Epithelial cell of proximal tubule (primary cell): ENCODE measurements at places on chromosomes 13 and 19. TPM values are rescaled to one million over a fixed set of nuclear protein-coding genes. Genes with fewer than 3 reads are reported as not detected.

Gene ZNF600
- total RNA-seq = 5.0 and 5.2 TPM in 2 replicates

Gene RGS9BP
- total RNA-seq = 0.12 TPM in 1 of 2 replicates, not detected in the other

Gene CADM4
- total RNA-seq = 7.7 and 16.4 TPM in 2 replicates

Gene ATCAY
- not detected in 2 replicates for total RNA-seq

Gene KRTDAP
- not detected in 2 replicates for total RNA-seq

DNA sequence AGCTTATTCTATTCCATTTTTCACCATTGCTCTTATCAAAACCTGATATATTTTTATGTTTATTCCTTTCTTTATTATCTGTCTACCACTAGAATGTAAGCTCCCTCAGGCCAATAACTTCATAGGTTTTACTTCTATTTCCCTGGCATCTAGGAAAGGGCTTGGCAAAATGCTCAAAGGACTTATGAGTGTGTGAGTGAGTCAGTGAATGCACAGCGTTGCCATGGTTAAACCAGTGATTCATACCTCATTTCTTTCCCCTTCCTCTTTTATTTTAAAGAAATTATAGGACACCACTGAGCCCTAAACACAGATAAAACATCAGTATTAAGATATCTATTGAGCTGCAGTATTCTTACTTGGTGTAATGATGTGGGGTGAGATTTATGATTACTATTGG is 162.1 kb downstream of the GPC6 start:
- DNase-seq = no peak

DNA sequence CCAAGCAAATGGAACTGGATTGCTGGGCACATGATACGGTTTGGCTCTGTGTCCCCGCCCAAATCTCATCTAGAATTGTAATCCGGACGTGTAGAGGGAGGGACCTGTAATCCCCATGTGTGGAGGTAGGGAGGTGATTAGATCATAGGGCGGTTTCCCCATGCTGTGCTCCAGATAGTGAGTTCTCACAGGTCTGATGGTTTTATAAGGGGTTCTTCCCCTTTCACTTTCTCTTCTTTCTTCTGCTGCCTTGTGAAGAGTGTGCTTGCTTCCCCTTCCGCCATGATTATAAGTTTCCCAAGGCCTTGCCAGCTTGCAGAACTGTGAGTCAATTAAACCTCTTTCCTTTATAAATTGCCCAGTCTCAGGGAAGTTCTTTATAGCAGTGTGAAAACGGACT is 32.6 kb upstream of the MTIF3 start:
- DNase-seq = no peak

DNA sequence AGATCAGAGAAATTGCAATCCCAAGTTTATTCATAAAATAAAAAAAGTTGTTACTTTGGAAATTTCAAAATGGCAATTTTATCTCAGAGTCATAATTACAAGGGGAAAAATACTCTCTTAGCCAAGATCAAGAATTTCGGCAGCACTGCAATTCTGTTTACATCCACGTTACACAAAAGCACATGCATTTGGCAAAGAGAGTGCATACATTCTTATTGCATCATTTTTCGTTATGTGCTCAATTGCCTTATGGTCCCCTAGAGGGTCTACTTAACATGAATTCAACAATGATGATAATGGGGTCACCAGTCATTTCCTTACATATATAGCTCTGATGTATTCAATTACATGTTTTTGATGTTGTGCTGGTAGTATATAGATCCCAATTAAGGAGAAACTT is 498.0 kb downstream of the DIAPH3 start:
- no peak for DNase-seq

DNA sequence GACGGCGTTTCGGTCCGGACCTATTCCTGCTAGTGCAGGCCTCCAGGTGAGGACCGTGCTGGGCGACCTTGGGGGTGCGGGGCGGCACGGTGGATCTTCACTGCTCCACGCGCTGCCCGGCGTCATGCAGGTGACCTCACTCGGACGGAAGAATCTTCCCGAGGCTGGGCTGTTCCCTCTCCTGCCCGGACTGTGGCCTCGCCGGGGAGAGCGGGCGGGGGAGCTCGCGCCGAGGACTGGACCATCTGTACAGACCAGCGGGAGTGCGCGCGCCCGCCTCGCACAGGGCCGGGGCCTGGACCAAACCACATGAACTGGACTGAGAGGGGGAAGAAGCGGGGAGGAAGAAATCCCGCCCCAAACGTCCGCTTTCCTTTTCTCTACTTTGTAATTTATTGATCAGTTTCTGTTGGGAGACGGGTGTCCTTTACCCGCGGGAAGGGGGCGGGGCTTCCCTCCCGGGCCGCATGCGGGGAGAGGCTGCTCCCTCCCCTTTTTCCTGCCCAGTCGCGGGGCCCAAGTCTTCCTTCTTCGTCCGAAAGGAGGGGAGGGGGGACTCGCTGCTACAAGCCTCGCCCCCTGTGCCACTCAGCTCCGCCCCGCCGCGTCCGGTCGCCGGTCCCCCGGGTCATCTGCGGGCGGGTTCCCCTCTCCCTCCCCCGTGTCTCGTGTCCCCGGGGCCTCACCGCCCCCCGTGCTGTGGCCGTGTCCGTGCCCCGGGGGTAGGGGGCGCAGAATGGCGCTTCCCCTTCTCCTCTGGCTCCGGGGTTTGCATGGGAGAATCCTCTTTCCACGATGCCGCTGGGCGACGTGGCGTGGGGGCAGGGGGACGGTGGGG is 4.9 kb downstream of the HRC start:
- DNase-seq = no peak

DNA sequence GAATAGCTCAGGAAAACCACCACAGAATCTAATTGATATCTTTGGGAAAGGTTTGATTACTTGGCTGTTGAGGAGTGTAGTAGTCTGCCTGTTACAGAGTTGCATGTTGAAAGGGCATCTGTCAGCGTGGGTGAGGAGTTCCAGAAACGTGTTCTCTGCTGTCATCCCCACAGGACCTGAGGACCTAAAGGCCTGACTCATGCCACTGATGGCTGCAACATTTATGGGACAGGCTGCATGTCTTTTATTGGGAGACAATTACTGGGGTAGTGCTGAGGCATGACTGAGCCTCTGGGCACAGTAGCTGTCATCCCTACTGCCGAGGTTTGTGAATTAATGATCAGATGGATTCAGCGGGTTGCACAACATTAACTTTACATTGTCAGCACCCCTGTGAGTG is 525.9 kb downstream of the GPC6 start:
- no peak for DNase-seq

DNA sequence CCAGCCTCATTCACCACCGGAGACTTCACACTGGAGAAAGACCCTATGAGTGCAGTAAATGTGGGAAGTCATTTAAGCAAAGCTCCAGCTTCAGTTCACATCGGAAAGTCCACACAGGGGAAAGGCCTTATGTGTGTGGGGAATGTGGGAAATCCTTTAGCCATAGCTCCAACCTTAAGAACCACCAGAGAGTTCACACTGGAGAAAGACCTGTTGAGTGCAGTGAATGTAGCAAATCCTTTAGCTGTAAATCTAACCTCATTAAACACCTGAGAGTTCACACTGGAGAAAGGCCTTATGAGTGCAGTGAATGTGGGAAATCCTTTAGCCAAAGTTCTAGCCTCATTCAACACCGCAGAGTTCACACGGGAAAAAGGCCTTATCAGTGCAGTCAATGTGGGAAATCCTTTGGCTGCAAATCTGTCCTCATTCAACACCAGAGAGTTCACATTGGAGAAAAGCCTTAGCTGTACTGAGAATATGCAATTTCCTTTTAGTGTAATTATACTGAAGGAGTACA is 8.8 kb downstream of the ZNF211 start:
- DNase-seq = no peak

- DNase-seq = no peak
These were observed 183.3 kb upstream of the MAB21L1 start for GRCh38 chr13:35659796-35660195.

DNA sequence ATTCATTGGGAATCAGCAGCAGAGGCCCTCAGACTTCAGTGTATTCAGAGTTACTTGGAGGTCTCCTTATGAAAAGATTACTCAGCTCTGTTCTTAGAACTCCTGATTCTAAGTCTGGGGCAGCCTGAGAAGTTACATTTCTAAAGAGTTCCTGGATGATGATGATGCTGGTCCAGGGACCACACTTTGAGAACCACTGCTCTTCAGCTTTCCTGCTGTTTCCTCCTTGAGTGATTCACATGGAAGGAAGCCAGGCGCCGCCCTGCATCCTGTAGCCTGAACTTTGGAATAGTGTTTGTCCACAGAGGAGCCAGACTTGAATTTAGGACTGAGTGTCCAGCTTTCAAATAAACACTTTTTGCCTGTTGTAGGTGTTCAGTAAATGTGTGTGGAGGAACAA is 2.9 kb downstream of the CEBPG start:
- DNase-seq = no peak

DNA sequence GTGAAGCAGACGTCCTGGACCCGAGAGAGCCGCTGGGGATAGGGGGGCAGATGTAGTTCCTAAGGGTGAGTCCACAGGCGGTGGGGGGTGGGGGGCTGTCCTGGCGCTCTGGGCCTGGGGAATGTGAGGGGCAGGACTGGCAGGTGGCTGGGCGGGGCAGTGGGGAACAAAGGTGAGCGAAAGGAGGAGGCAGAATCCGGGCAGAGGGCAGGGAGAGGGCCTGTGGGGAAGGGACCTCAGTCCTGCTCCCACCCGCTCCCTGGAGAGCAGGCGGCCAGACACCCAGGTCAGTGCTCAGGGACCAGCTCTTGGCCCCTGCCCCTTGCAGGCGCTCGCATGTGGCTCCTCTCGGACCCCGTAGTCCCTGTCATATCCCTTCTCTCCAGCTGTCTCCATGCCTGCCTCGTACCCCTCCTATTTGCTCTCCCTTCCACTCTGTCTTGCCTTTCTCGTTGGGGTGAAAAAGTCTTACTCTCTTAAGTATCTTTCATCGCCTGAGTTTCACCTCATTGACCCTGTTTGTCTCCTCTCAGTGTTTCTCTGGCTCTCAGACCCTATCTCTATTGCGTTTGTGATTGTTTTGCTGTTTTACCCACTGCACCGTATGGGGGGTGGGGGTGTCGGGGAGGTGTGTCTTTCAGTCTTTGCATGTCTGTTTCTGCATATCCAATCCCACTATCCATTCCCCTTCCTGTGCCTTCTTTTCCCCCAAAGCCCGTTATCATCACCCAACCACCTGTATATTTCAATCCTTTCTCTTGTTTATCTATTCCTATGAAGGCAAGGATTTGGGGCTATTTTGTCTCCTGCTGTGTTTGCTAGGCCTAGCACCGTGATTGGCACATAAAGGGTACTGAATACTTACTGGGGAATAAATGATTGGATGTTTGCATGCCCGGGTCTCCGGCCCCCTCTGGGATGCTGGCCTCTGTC is 5.8 kb downstream of the SPHK2 start:
- DNase-seq = no peak

- no peak for DNase-seq
These were observed 1633.5 kb downstream of the SLITRK1 start for GRCh38 chr13:82248762-82249161.

DNA sequence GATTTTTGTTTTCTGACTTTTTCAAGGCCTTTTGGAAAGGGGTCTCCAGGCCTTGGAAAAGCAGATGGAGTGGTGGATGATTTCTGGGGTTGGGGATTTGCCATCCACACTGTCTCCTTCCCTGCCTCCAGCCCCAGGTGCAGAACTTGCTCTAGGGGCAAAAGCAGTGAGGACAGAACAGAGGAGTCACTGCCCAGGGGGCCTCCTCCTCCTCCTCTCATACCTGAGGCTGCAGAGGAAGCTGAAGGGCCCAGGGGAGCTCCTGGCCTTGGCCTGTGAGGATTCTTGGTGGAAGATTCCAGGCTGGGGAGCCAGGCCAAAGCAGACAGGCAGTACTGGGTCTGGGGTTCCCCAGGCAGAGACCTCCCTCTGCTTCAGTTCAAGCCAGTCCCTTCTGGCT is 52.3 kb upstream of the URI1 start:
- no peak for DNase-seq

- DNase-seq = no peak
These were observed 977 bp downstream of the IRGQ start for GRCh38 chr19:43594710-43595604.

GRCh38 chr19:48490981-48491792 is 20.4 kb downstream of the LMTK3 start:
- DNase-seq = no peak
